LNCaP clone FGC (cell line): ENCODE measurements at places on chromosomes 11 and 22.

- no peak for DNase-seq
These were observed 23.9 kb downstream of the MYO7A start for GRCh38 chr11:77151804-77152509.

DNA sequence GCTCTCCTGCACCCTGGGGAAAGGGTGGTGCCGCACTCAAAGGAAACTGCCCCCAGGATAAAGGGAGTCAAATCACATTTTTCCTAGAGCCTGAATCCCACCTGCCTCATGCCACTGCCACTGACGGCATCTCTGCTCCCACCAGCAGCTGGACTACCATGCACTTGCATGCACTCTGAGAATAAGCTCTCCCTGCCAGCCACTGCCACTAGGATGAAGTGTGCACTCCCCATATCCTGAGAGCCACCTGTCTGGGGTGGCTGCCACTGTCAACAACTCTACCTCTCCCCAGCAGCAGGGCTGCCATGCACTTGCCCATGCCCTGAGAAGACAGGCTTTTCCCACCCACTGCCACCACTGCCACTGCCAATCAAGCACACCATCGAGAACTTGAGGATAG is 31.6 kb downstream of the MRGPRX4 start:
- DNase-seq = no peak

- no peak for DNase-seq
These were observed 6.8 kb upstream of the HEPACAM start for GRCh38 chr11:124942466-124943253.

DNA sequence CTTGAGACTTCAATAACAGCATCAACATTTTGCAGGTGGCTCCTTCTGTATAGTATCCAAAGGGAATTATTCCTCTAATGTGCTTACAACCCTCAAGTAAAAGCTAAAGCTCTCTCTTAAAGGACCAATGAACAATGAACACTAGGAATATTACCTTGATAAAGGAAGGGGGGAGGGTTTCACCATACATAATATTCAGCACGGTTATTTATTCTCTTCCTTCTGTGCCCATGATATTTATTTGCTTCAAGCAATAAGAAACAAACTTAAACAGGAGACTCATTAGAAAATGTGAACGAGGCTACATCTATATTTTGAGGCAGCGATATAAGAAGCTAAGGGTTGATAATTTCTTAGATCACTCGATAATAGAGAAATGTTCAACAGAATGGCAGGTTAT is 21.2 kb downstream of the BLID start:
- no peak for DNase-seq

- no peak for DNase-seq
These were observed 1.7 kb upstream of the OR52E5 start for GRCh38 chr11:5891216-5891800.

- no peak for DNase-seq
These were observed 713.9 kb downstream of the BRD1 start for GRCh38 chr22:49113758-49114157.

DNA sequence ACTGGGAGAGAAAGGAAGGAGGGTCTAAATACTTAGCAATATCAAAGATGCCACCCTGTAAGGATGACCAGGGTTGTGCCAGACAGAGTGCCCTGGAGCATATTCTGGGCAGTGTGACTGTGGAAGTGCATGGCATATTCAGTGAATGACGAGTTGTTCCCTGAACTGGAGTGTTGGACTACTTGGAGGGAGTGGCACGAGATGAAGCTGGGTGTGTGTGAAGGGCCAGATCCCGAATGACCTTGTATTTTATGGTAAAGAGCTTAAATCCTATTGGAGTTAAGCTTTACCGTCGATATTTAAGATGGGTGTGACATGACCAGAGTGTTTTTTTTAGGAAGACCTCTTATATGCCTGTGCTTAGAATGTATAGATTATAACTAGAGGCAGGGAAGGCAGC is 48.8 kb downstream of the STIM1 start:
- no peak for DNase-seq

DNA sequence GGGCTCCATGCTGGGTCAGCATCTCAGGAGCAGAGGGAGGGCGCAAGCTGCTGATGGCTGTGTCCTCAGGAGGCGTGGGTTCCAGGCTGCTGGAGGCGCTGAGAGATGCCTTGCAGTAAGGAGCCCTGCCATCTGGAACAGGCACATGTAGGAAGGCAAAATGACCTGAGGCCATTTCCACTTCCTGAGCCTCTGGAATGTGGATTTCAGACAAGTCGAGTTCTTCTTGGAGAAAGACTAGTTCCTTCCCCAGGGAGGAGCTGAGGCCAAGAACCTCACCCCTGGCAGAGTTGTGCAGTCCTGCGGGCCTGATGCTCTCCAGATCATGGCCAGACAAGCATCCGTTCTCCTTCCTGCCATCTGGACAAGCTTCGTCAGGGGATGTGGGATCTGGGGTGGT is 19.3 kb downstream of the HPS4 start:
- DNase-seq = no peak

GRCh38 chr11:1387521-1387920 is 2.2 kb upstream of the BRSK2 start:
- no peak for DNase-seq
